ENCODE measurements at places on chromosomes 5 and 9.

DNA sequence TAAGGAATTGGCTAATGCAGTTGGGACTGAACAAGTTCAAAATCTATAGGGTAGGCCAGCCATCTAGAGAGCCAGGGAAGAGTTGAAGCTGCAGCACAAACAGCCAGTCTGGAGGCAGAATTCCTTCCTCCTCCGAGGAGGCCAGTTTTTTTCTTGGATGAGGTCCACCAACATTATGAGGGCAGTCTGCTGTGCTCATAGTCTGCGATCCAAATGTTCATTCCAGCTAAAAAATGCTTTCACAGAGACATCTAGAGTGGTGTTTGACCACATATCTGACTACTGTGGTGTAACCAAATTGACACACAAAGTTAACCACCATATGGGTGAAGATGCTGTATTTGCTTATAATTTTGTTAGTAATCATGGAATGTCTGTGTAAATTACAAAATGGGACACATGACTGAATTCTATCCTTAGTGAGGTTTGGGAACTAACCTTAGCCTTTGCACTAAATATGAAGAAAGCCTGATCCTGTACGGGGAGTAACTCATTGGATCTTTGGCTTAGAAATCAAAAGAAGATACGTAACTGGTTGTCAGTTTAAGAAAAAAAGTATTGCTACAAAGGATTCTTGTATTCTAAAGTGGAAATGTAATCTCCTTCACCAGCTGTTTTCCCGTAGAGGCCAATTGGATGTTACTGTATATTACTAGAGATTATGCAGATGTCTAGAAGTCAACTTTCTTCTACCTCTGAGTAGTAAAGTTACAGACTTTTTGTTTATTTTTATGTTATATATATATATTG lies 70.6 kb downstream of the SPIN1 start:
- DNase-seq, result no peak

DNA sequence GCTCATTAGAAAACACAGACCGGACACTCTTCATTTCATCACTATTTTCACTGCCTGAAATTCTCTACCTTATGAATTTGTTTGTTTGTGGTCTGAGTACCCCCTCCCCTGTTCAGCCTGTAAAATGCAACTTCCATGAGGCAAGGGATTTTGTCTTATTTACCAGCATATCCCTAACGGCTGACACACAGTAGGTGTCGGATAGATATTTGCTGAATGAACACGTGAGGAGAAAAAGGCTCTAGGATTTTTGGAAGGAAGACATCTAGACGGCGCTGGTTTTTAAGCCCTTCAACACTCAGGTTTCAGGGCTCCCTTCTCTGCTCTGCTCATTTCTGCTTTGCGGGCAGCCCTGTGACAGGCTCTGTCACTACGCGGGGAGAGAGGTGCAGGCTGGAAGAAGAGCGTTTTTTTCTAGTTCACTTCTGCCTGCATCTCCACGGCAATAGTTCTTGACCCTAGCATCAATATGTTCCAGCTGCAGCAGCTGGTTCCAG lies 41.0 kb downstream of the KCNMB1 start:
- DNase-seq, result no peak

GRCh38 chr5:139765409-139766217 lies 30.0 kb upstream of the PSD2 start:
- DNase-seq, result peak; percentile 87

GRCh38 chr5:139138809-139139208 lies 59.4 kb downstream of the SIL1 start:
- DNase-seq, result no peak

- DNase-seq, result no peak
These were observed 295.7 kb downstream of the EDIL3 start for GRCh38 chr5:84088996-84089395.

GRCh38 chr5:168288349-168289245 lies 2.8 kb upstream of the WWC1 start:
- no peak for DNase-seq

GRCh38 chr9:82531795-82532194 lies 531.1 kb downstream of the RASEF start:
- DNase-seq, result no peak

DNA sequence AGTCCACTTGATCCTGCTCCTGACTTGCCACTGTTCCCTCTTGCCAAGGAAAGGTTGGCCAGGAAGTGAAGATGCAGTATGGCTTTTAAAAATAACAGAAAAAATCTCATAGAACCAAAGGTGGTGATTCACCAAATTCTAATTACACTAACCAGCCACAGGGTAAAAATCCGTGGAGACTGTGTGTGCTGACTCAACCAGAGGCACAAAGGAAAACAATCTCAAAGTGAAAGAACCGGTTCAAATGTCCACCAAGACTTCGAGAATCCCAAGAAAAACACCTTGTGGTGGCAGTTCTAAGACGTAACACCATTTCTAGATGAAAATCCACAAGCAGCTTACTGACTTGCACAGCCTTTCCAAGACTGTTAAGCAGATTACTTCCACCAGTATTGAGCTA lies 279.1 kb downstream of the TLE1 start:
- DNase-seq, result no peak

DNA sequence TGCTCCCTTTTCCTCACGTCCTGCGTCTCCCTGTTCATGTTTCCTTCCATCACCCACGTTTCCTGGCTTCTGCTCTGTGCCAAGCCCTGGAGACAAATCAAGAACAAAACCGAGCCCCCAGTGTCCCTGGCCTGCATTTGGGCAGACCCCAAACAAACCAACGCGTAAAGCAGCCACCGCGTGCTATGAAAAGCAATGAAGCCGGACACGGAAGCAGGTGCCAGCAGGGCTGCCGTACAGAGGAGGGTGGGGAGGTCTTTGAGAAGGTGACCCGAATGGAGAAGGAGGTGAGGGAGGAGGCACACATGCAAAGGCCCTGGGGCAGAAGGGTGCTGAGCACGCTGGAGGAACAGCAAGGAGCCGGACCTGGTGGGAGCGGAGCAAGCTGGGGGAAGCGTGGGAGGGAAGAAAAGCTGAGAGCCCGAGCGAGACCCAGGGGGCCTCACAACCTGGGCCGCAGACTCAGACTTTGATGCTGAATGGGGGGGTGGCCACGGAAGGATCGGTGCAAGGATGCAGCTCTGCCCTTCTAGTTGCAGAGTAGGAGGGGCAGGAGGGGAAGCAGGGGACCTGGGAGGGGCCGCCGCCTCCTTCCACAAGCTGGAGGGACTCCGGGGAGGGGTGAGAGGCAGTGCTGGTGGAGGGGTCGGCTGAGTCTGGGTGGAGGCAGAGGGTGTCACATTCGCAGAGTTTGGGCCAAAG lies 1.4 kb upstream of the QSOX2 start:
- DNase-seq, result no peak
